HS-5 (cell line): ENCODE measurements at places on chromosomes 2 and 18.

- no peak for DNase-seq
Measured at GRCh38 chr18:58915006-58915799, 50.5 kb downstream of the ZNF532 start.

DNA sequence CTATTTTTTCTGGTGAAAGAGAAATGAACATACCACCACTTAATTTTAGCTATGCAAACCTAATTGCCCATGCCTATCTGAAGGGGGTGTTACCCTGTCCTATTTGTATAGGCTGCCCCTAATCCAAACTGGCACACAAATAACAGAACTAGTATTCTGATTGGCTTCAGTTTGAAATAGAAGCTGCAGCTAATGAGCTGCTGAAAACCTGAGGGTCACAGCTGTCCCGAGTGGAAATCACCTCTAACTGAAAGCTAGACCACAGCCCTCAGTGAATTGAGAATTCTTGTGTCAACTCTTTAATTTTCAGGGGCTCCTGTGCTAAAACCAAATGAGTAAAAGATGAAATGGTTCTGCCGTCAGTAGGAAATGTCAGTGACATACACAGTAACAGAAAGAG lies 28.7 kb downstream of the CCDC141 start:
- DNase-seq: no peak

DNA sequence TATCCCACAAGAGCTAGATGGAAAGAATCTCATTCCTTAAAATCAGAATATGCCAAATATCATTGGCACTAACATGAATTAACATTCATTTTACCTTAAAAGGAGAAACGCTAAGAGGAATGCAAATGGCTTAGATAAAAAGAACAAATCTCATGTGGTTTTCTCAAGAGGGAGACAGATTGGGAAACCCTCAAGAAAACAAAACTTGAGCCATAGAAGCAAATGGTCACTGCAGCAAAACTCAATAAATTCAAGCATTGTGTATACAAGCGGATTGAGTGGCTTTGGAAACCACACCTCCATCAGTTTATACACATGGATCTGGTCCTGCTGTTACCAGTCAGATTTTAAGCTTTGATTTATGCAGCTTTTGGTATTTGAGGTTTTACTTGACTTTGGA lies 1331.8 kb upstream of the ZEB2 start:
- no peak for DNase-seq

DNA sequence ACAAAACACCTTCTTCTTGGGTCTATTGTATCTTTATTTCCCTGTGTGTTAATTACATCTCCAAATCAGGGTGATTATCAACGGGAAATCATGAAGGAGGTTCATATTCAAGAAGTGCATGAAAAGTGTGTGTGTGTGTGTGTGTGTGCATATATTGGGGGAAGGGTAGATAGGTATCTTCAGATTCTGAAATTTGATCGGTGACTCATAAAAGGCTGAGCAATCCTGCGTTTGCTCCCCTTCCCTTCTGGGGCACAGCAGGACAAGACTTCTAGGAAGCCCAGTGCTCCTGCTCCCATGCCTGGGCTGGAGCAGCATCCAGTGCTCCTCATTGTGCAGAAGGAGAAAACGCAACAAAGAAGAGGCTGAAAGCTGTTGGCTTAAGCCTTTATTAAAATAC lies 25.8 kb downstream of the MC5R start:
- no peak for DNase-seq

DNA sequence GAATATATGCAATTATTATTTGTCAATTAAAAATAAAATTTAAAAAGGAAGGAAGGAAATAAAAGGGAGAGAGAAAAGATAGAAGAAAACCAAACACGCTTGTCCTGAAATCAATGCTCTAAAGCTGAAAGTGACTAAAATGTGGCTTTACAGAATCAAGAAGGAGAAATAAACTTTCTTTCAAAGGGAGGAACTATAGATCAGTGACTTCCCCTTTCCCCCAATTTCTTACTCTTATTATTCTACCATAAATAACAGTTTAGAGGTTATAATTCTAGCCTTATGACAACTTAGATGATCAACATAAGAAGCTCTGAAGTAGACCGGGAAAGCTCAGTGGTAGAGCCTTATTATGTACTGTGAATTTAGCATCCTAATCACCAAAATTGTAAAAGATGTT lies 122.5 kb downstream of the ARHGAP15 start:
- DNase-seq: no peak

DNA sequence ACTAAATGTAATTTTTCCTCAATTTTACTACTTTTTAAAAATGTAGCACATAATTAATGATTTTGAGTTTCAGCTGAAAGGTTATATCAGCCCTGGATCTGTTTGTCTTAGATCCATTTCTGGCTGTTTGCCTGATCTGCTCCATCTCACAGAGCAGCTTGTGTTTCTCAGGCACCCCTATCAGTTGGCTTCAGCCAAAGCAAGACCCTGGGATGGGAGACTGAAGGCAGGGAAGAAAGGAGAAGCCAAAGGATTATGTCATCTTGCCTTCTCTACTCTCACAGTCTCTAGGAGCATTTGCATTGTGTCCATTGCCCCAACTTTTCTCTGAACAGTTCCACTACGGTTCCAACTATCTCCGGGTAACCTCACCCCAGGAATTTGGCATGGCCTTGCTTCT lies 110.5 kb downstream of the CCDC148 start:
- DNase-seq: no peak

DNA sequence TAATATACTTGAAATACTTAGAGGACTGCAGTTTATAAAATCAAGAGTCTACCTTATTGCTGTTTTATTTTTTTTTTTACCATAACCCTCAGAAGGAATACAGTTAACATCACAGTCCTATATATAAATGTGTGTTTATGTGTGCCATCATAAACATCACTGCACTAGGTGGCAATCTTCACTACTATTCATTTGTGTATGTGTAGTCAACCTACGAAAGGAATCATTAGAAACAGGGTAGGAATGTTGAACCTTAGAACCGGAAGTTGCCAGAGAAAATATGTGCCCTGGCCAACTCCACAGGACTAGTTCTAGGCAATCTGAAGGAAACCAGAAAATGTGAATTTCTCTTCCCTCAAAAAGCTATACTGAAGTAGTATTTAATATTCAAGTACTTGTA lies 3.4 kb downstream of the GEN1 start:
- DNase-seq: no peak

DNA sequence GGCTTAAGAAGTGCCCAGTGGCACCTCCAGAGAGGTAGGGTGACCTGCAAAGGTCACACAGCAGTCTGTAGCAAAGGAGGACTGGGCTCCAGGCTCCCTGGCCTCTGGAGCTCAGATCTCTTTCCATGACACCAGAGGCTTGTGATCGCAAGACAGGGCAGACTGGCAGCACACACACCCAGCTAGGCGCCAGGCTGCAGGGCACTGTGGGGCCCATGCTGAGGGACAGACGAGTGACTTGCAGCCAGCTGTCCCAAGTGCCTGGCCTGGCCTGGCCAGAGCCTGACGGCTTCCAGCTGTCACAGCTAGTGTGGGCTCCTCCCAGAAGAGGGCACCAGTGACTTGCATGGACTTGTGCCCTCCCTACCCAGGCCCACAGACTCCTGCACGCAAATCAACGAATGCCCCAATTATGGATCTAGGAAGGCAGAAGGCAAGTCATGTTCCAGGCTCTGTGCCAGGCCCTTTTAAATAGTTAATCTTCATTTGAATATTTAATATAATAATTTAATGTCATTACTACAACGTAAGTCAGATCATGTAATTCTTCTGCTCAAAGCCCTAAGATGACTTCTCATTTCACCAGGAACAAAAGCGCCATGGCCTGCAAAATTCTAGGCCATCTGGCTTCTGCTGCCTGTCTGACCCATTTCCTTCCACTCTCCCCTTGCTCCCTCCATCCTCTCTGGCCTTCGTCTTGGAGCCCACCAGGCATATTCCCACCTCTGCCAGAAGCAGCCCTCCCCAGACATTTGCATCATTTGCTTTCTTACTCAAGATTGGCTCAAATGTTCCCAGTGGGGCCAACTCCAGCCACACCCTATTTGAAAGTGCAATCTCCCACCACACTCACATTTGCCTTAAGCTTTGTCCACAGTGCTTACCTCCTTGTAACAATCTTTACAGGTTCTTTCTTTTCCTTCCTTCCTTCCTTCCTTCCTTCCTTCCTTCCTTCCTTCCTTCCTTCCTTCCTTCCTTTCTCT lies 3.7 kb upstream of the SPEG start:
- DNase-seq: no peak

DNA sequence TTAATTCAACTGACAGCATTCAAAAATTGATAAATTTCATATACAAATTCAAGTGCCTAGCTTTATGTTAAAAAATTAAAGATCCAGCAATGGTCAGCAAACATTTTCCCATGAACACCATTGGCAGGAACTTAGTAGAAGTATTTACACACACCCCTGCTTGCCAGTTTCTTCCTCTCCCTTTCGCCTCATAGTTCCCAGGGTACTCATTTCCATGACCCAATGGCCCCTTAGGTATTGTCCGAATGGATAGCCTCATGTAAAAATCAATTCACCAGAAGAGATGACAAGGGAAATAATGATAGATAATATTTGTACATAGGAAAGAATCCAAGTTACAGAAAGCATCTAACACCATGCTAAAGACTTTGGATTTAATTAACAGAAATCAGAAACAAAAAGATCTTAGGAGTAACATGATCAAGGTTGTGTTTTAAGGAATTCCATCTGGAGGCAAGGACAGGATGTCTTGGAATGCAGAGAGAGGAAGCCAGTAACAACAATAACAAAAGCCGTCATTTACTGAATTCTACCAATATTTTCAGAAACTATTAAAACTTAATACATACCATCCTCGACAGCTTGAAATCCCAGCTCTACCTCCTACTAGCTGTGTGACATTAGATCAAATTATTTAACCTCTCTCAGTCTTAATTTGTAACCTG lies 423.0 kb downstream of the IRS1 start:
- no peak for DNase-seq

- DNase-seq: no peak
Measured at GRCh38 chr2:187084524-187084923, 235.6 kb upstream of the ZSWIM2 start.

- DNase-seq: no peak
Measured at GRCh38 chr18:11761553-11761952, 72.5 kb downstream of the GNAL start.

DNA sequence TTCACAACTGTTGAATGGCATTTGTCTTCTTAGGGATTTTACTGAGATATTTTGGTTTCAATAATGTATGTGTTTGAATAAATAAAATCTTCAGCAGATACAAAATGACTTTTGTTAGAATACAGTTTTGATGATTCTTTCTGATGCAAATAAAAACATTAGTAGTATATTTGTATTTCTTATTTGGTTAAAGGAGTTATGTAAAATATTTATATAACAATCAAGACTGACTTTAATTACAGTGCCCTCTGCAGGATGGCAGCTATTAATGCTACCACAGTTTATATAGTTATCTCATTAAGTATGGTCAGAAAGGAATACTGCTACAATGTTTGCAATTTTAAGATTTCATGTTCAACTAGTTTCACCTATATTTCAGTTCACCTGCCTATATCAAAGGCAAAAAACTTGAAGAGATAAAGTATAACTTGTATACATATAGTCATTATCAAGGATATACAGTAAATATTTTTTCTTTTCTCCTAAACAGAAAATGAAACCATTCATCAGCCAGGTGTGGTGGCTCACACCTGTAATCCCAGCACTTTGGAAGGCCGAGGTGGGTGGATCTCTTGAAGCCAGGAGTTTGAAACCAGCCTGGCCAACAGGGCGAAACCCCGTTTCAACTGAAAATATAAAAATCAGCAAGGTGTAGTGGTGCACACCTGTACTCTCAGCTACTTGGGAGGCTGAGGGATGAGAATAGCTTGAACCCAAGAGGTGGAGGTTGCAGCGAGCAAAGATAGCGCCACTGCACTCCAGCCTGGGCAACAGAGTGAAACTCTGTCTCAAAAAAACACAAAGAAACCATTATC lies 19.8 kb downstream of the ARL5A start:
- DNase-seq: no peak

DNA sequence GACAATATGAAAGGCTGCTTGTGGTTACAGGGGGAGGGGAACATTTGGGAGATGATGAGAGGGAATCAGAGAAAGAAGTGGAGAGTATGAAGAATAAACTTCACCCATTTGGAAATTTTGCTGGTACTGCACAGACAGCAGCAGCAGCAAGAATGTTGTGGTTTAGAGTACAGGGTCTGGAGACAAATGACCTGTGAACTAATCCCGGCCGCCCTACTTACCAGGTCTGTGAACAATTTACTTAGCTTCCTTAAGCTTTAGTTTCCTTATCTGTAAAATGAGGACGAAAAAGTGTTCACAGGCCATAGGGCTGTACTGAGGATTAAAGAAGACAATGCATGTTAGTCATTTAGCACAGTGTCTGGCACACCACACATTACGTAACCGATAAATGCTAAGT lies 685.4 kb upstream of the CELF4 start:
- no peak for DNase-seq

DNA sequence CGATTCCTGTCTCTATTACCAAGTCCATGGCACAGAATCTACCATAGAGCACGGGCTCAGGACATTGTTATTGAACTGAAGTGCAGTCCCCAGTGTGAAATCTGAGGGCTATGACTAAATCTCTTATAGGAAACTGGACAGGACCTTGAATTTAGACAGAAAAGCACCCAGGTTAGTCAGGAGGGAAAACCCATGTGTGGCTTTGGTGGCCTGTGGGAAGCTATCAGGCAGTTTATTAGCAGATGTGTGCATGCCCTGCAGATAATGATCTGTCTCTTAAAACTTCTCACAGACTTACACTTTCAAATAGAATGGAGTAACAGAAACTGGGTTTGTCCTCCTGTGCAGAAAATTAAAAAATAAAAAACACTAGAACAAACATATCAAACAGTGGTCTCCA lies 610.0 kb upstream of the RAB6C start:
- no peak for DNase-seq

DNA sequence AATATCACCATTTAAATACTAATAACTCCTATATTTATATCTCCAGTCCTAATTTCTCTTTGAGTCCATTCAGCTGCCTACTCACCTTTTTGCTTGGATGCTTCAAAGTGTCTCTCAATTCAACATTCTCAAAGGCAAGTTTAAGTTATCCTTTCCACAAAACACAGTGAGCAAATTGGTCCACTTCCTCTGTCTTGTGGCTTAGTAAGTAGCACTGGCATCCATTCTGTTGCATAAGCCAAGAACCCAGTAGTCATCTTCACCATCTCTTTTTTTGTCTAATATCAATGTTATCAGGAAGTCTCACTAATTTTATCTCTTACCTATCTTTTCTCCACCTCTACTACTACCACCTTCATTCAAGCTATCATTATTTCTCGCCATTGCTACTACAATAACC lies 27.4 kb upstream of the IL1RL1 start:
- no peak for DNase-seq

DNA sequence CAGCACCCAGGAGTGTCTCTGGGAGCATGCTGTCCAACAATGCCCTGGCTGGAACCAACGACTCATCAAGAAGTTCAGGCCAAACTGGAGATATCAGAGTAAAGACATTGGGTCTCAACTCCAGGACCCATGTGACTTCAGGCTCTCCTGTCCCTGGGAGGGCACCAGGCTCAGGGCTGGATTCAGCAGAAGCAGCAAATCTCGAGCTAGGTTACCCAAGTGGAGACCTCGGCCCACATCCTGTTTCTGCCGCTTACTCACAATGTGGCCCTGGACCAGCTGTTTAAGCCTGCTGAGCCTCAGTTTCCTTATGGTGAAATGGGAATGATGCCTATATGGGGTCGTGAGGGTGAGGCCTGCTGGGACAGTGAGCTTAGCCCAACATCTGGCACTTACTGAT lies 9.3 kb upstream of the OTOF start:
- DNase-seq: no peak

GRCh38 chr18:2316751-2317696 lies 254.3 kb downstream of the METTL4 start:
- DNase-seq: no peak

GRCh38 chr2:135637456-135638087 lies 104.1 kb upstream of the UBXN4 start:
- no peak for DNase-seq

- DNase-seq: no peak
Measured at GRCh38 chr18:52046842-52047241, 293.2 kb upstream of the DCC start.
